HFFc6 (cell line): ENCODE measurements at places on chromosomes 7 and 10. TPM values are rescaled to one million over a fixed set of nuclear protein-coding genes. Genes with fewer than 3 reads are reported as not detected.

- no peaks in the 10 kb centered on the region for H3K27me3 ChIP-seq
- no peak for DNase-seq
- no peak overlapping the region for H3K27ac ChIP-seq
- H3K36me3 ChIP-seq: no peaks in the 10 kb centered on the region
- H3K4me3 ChIP-seq: no peak overlapping the region
- H3K4me1 ChIP-seq: no peaks in the 10 kb centered on the region
These were observed 64.3 kb upstream of the TMEM106B start for GRCh38 chr7:12146813-12147212.

DNA sequence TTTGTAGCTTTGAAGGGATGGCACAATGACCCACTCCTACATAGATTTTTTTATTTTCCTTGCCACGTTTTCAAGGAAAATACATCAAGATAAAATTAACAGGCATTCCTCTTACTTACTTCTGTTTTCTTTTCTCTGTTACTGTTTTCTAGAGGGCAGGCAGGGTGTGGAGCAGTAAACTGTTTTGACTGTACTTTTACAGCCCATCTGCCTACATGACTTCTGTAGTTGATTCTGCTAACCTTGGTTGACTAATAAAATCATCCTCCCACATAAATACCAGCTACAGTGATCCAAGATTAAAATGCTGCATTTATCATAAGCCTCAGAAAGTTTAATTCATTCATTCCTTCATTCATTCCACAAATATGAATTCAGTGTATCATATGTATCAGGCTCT, 158.5 kb downstream of the TRIL start:
- no peak for DNase-seq
- no peaks in the 10 kb centered on the region; the same call in 1 of the 2 replicates for H3K36me3 ChIP-seq
- peaks cover 2% of the 10 kb centered on the region; the same call in 1 of the 2 replicates for H3K27me3 ChIP-seq
- H3K4me3 ChIP-seq: no peak overlapping the region

The FRAT1 gene
- 0.82 to 1.5 TPM (median 1.1 TPM) in 3 replicates for total RNA-seq

DNA sequence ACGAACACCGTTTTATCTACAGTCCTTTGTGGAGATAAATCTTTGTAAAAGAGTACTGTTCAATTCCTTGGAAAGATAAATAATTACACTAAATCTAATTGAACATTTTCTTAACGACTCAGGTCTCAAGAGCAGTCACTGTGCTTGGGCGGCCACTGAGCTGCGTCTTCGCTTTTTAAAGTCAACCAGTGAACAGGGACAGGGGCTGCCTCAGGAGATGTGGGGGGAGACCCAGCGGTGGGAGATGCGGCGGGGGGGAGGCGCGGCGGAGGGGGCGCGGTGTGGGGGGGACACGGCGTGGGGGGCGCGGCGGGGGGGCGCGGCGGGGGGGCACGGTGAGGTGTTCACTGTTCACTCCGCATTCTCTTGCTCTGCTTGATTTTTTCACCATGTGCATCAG, 39.8 kb downstream of the CAMK2B start:
- no peak for DNase-seq
- no peaks in the 10 kb centered on the region for H3K36me3 ChIP-seq
- no peak overlapping the region for H3K27ac ChIP-seq

GRCh38 chr7:37674531-37674930, 9.0 kb upstream of the GPR141 start:
- no peaks in the 10 kb centered on the region for H3K4me1 ChIP-seq
- H3K36me3 ChIP-seq: no peaks in the 10 kb centered on the region
- H3K27ac ChIP-seq: no peak overlapping the region

DNA sequence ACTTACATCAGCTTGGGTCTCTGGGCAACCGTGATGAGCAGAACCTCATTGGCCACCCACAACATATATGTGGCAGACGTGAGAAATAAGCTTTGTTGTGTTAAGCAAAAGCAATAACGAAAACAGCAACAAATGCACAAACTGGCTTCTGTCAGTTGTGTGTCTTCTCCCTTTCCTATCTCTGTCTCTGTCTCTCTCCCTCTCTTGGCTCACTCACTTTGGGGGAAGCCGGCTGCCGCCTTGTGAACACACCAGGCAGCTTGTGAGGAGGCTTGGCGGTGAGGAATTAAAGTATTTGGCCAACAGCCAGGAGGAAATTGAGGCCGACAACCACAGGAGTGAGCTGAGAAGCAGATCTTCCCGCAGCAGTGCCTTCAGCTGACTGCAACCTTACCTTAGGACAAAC, 21.9 kb upstream of the CDCA7L start:
- no peak for DNase-seq
- no peaks in the 10 kb centered on the region for H3K36me3 ChIP-seq
- H3K4me3 ChIP-seq: no peak overlapping the region
- H3K4me1 ChIP-seq: no peaks in the 10 kb centered on the region; the same call in 1 of the 2 replicates
- no peak overlapping the region for H3K27ac ChIP-seq

The CYP3A7 gene
- not detected in 3 replicates for total RNA-seq

The ALOX5 gene
- total RNA-seq: not detected in 3 replicates

DNA sequence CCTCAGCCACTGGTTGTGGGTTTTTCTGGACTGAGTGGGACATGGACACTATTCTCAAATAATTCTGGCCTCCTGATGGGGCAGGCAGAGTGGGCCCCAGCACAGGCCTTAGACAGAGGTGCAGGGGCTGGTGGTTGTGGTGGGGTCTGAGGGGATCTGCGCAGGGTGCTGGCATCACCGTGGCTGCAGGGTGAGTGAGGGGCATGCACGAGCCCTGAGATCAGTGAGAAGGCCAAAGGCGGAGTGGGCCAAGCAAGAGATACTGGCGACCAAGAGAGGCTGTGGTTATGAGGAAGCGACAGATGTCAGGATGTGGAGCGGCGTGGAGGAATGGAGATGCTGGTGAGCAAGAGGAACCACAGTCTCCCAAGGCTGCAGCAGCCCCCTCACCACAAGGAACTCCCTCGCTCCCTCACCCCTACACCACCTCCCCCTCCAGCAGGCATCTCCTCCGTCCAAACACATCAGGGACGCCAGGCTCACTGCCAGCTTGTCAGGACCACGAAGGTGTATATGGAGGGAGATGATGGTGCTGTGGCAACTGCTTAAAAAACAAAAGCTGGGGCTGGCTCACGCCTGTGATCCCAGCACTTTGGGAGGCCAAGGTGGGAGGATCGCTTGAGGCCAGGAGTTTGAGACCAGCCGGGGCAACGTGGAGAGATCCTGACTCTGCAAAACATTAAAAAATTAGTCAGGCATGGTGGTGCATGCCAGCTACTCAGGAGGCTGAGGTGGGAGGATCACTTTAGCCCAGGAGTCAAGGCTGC, 9.6 kb downstream of the PRF1 start:
- DNase-seq: no peak
- no peaks in the 10 kb centered on the region for H3K4me1 ChIP-seq
- H3K27me3 ChIP-seq: peaks cover 63% of the 10 kb centered on the region
- H3K4me3 ChIP-seq: no peak overlapping the region
- H3K27ac ChIP-seq: no peak overlapping the region

DNA sequence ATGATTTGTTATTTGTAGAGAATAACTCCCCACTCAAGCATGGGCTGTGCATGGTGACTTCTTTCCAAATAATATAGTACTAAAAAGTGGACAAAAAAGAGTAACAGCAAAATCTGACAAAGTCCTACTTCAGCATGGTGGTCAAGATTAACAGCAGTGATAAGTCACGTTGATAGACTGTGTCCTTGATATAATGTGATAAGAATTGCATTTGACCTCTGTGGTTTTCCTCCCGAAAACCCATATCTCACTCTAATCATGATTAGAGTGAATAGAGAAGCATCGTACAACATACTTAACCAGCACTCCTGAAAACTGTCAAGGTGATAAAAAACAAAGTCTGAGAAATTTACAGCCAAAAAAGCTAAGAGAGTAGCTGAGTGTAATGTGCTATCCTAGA, 42.4 kb downstream of the REEP3 start:
- no peak overlapping the region for H3K4me3 ChIP-seq
- peaks cover 2% of the 10 kb centered on the region; the same call in 1 of the 2 replicates for H3K27me3 ChIP-seq
- no peak for DNase-seq

The LMOD2 gene
- total RNA-seq: not detected in 3 replicates

GRCh38 chr10:10910634-10911033, 107.0 kb upstream of the CELF2 start:
- peak overlapping the region; percentile 90; the same call in 1 of the 2 replicates for H3K27ac ChIP-seq
- peaks cover 22% of the 10 kb centered on the region for H3K4me1 ChIP-seq

DNA sequence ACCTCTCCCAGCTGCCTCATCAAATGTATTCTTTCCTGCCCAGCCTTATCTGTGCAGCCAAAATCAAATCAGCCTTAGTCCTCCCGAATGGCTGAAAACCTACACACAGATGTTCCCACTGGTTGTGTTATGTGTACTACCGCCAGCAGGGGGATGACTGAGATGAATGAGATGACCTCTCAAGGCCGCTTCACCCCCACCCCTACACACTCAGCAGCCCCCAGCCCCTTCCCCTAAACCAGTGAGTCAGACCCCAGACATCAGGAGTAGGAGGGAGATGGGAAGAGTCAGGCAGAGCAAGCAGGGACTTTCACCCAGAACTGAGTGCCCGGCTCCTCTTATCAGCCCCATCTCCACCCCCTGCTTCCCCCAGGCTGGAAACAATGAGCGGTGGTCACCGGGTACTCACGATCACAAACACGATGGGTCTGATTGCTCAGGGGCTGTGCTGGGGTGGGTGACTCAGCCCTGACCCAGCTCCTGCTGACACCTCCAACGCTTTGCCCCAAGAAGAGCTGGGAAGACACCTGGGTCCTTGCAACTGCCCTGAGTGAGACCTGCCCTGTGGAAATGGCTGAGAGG, 6.5 kb upstream of the C10orf105 start:
- H3K36me3 ChIP-seq: 0 out of 2 replicates have a peak, but pooled peaks cover 4% of the 10 kb centered on the region
- DNase-seq: peak; percentile 34
- H3K4me1 ChIP-seq: peaks cover 19% of the 10 kb centered on the region
- no peak overlapping the region for H3K4me3 ChIP-seq
- H3K27ac ChIP-seq: no peak overlapping the region

The NEUROD6 gene
- not detected in 3 replicates for total RNA-seq

DNA sequence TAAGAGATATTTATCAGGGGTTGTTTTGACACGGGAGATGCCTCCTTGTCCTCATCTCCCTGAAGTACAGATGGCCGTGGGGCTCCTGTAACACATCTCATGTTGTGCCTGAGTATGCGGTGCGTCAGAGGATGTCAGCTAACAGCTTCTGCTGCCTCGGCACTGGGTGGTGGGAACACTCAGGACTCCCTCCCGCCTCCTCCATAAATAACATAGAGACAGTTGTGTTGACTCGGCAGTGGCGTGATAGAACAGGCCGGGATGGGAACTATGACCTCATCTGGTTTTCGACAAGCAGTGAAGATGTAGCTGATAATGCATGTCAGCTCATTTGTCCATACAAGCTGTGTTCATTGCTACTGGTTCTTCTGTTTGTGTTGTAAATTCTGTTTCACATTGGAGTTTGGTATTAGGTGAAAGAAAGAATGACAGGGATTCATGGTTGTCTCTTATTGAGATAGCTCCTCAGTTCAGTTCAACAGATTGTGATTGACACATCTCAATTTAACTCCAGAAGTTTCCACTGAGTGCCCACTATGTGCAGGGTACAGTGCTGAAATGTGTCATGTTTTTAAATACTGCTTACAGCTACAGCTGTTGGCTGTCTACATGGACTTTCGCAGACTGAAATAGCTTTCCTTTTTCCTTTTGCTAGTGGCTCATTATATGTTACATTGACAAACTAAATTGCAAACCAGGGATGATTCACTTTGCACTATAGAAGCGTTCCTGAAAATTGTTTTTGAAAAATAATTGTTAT, 87.4 kb downstream of the CHN2 start:
- H3K36me3 ChIP-seq: no peaks in the 10 kb centered on the region; the same call in 1 of the 2 replicates
- H3K27me3 ChIP-seq: peaks cover 3% of the 10 kb centered on the region; the same call in 1 of the 2 replicates
- no peak overlapping the region for H3K4me3 ChIP-seq
- peak; percentile 4 for DNase-seq
- no peak overlapping the region for H3K27ac ChIP-seq
- H3K4me1 ChIP-seq: peaks cover 11% of the 10 kb centered on the region; the same call in 1 of the 2 replicates

The TCTN3 gene
- 67.9 to 70.9 TPM (median 69.2 TPM) in 3 replicates for total RNA-seq

DNA sequence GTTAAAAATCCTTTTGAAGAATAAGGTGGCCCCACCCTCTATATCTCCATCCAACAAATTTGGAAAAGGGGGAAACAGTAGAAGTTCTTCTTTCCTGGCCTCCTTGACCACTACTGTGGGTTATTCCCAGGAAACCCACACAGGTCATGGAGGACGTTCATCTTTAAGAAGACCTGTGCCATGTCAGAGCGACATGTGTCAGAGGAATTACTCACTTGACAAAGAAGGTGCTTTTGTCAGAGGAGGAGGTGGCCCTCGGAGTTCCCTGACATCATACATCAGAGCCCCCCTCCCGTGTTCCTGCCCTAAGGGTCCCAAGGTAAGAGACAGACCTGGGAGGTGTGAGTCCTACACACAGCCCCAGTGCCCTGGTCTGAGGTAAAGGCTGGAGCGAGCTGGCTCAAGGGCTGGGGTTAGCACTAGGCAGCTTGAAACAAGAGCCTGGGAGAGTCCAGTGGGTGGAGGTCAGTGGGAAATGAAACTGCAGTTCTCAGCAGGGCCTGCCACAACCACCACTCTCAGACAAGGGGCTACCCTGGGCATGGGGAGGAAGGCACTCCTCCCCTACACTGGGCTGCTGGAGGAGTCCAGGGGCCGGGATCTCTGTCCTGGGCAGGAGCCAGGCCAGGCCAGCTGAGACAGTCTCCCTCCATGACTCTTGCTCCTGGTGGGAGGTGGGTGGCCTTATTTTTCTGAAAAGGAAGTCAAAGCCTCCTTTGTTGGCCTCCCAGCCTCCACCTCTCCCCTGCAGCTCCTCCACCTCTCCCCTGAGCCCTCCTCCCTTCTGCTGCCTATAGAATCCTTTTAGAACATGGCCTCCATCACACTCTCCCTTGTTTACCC, 21.8 kb upstream of the ZMIZ1 start:
- peaks cover 20% of the 10 kb centered on the region for H3K27me3 ChIP-seq
- no peak overlapping the region for H3K4me3 ChIP-seq
- no peak for DNase-seq
- H3K4me1 ChIP-seq: peaks cover 14% of the 10 kb centered on the region; the same call in 1 of the 2 replicates

DNA sequence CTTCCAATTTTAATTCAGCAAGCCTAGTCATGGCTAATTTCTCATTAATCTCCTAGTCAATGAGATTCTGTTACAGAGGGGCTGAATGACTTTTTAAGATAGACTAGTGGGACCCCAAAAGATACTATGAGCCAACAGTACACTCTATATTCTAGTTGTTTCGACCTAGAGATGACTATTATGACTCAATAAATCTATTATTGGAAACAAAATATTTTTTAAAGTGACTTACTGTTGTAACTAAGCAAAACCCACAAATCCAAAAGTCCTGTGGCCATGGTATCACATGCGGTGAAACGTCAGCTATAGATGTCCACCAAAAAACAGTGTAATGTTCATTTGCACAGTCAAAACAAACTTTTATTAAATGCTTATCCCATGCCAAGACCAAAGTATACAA, 95.3 kb upstream of the ADO start:
- no peaks in the 10 kb centered on the region for H3K4me1 ChIP-seq
- peaks cover 5% of the 10 kb centered on the region for H3K27me3 ChIP-seq
- H3K4me3 ChIP-seq: no peak overlapping the region
- no peak for DNase-seq
